ENCODE measurements at places on chromosomes 1 and 21.

DNA sequence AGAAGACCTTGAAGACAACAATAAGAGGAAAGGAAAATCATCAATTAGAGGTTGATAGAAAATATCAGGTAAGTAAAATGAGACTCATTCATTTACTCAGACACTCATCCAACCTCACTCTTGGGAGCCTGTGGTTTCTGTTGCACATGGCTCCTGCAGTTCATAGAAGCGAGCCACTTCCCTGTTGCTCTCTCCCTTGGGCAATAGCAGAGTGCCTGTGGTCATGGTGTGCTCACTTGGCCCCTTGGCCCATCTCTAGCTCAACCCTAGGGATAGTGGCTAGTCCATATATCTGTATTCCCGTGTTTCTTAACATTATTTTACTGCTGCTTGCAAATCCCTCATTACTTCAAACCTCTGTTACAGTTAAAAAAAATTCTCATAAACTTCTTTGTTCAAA, 368.6 kb downstream of the PTPRC start:
- DNase-seq: no peak

DNA sequence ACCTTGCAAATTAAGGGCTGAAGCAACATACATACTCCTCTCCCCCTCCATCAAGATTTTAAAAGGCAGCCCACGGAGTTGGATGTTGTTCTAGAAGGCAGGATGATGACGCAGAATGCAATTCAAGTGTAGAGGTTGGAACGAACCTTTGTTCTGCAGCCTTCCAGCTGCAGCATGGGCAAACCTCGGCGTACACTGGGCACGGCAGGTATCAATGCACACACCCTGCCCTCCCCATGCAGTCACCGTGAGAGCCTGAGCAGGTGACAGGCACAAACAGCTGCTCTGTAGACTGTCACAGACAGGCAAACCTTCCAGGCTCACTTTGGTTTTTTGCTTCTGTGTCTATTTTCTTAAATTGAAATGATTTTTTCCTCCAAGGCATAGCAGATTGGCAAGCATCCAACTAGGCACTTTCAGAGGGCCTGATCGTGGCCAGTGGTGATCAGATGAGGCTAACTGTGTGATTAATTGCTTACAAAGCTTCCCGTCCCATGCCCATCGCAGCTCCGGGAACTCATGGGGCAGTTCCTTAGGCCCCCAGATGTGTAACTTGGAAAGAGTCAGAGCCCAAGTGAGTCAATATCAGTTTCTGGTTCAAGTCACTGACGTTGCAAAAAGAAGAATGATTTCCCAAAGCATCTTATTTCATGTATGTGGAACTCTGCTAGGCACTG, 82.3 kb downstream of the ITPKB start:
- no peak for DNase-seq

- no peak for DNase-seq
Measured at GRCh38 chr1:223331929-223332328, 32.0 kb downstream of the SUSD4 start.

DNA sequence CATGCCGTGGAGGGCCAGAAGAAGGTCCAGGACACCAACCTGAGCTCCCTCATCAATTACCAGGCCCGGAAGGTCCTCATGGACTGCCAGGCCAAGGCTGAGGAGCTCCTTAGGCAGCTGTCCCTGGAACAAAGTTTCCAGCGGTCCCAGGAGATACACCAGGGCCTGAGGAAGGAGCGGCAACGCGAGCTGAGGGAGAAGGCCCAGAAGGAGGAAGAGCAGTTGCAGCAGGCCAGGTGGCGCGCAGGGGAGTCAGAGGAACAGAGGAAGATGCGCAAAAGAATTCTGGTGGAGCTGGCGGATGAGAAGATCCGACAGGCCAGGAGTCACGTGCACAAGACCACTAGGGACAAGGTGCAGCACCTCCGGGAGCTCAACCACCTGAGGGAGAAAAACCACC, 1.5 kb downstream of the CCDC185 start:
- DNase-seq: no peak

DNA sequence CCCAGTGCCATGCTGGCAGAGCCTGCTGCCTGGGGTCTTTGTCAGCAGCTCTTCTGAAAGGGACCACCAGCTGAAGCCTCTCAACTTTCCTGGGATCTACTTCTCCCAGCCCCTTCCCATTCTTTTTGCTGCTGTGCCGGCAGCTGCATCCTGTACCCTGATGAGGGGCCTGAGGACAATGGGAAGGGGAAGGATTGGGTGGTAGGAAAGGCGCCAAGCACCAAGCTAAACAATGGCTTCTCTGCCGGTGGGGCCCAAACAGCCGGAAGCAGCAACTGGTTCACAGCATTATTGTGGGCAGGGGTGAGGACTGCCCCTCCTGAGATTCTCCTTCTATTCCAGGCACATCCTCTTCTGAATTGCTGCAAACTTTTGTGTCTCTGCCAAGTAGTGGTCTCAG, 5.0 kb upstream of the EFCAB14 start:
- no peak for DNase-seq

GRCh38 chr1:231171623-231172197, 9.9 kb downstream of the TRIM67 start:
- no peak for DNase-seq

- DNase-seq: no peak
Measured at GRCh38 chr1:169725930-169726329, 7.9 kb downstream of the SELE start.

DNA sequence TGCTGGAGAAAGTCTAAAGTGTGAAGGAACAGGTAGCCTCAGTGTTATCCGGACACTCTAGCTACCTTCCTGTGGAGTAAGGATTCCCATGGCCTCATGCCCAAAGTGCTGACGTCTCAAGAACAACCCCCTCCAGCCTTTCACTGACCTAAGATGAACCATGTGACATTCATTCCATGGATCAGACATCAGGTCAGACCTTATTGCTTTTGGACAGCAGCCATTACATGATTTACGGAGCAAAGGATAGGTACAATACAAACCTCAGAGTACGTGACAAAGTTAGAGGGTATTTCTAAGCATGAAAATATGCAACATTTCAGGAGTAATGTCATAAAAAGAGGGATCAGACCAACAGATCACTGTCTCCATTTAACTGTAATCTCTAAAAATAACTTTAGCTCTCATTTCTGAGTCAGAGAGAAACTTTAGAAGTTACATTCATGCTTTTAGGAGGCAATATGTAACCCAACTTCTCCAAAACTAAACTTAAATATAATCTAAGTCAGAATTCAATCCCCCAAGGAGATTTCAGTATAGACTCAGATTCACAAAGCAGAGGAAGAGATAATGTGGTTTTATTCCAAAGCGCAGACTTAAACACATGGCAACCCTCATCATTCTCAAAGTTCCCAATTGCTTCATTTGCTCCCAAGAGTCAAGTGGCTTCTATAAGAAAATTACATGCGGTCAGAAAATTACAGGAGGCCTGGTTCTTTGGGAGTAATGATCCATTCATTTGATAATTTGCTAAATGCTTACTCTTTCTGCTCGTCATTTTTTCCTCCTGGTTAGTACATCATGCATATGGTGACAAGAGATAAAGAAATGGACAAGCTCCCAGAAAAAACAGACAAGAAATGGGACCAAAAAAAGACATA, 280.4 kb downstream of the SETD4 start:
- DNase-seq: no peak

DNA sequence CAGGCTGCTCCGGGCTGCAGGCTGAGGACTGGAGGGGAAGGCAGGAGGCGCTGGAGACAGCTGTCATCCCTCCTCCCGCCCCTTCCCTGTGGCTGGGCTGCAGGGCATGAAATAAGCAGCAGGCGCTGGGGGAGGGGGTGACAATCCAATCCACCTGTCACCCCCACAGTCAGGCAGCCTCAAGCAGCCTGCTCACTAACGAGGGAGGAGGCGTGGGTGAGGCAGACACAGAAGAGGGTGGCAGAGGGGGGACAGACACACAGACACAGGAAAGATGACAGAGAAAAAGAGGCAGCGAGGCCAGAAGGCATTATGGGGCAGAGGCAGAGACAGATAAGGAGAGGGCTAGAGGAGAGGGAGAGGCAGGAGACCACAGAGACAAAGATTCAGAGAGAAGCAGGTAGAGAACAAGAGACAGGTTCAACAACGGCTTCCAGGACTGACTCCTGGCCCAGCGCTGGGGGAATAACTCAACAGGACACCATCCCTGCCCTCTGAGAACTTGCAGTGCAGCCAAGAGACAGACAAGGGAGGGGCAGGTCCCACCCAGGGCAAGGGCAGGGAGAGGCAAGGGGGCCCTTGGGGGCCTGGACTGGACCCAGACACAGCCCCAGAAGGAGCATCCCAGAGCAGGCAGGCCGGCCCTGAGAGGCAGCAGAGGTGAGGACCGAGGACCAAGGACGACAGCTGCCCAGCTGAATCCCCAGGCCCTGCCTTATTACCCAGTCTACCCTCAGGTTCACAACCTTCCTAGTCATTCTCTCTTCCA, 11.2 kb downstream of the MEF2D start:
- DNase-seq: no peak

- DNase-seq: no peak
Measured at GRCh38 chr1:197360068-197360467, 92.0 kb downstream of the CRB1 start.

- DNase-seq: no peak
Measured at GRCh38 chr1:29633771-29634170, 397.4 kb downstream of the PTPRU start.

DNA sequence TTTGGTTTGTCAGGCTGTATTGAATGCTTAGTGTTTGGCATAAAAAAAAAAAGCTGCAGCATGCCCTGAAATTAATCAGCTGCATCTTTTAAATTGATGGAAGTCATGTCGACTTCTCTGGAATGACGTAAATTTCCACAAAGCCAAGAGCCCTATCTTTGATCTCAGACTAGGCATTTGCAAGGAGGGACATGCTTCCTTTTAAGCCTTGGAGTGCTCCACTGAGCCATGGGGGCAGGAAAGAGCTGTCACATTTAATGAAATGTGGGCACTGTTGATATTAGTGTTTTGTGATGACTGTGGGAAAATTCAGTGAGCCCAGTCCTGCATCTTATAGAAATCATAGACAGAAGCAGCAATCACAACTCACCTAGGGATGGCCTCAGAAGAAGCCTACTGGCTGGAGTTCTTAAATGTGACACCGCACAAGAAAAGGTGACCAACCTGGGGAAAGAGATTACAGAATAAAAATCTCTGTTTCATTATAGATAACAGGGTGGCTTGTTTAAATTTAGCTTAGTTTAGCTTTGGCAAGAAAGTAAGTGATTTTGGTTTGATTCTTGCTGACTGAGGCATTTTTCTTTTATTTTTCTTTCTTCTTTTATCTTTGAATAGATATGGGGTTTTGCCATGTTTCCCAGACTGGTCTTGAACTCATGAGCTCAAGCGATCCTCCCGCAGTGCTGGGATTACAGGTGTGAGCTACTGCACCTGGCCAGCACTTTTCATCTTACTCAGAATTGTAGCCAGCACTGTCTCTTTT, 188.2 kb downstream of the HHAT start:
- DNase-seq: no peak

DNA sequence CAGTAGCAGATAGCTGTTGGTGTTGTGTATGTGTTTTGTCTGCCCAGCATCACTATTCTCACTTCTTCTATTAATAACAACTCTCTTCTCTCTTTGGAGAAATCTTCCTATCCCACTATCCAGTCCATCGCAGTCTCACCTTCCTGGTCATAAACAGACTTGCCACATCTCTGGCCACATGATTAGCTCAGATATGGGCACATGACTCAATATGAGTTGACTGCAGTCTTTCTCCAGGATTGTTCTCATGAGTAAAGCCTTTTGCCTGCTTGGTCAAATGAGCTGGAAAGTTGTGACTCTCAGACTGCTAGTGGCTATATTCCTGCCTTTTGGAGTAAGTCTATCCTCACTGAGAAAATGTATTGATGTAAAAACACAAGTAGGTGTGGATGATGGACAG, 32.9 kb upstream of the TADA1 start:
- DNase-seq: no peak

GRCh38 chr1:64514197-64514765, 44.4 kb downstream of the CACHD1 start:
- no peak for DNase-seq

- no peak for DNase-seq
Measured at GRCh38 chr1:205582471-205583291, 49.1 kb downstream of the ELK4 start.

- no peak for DNase-seq
Measured at GRCh38 chr1:31043631-31044030, 21.9 kb downstream of the PUM1 start.

- DNase-seq: peak; percentile 57
Measured at GRCh38 chr21:36630485-36631206, 68.3 kb upstream of the SIM2 start.

GRCh38 chr1:236201786-236202185, 59.4 kb downstream of the GPR137B start:
- no peak for DNase-seq

GRCh38 chr1:227541796-227542152, 21.6 kb upstream of the ZNF678 start:
- no peak for DNase-seq

- DNase-seq: no peak
Measured at GRCh38 chr1:199512037-199512710, 515.3 kb upstream of the NR5A2 start.

DNA sequence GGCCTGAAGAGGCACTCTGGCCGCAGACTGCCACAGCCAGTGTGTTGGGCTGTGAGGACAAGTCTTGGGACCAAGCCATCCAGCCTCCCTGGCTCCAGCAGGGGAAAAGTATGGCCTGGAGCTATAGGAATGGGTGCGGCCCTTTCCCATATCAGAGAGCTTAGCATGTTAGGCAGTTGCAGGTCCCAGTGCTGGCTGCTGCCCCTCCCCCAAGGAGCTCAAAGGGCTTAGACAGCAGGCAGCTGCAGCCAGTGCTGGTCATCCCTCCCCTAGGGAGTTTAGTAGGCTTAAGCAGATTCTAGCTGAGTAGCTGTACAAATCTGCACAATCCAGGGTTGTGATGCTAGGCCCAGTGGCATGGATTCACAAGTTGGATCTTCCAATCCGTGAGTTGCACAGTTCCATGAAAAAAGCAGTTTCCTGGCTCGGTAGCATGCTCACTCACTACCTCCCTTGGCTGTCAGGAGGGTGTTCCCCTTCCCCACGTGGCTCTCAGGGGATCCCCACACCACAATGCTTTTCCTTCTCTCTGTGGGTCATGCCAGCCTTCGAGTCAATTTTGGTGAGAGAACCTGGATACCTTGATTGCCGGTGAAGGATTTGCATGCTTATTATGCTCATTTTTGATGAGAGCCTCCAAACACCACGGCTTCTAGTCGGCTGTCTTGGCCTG, 1490.8 kb downstream of the BRINP3 start:
- DNase-seq: no peak
